H1 (cell line): ENCODE measurements at places on chromosomes 5 and 9. TPM values are rescaled to one million over a fixed set of nuclear protein-coding genes. Genes with fewer than 3 reads are reported as not detected.

DNA sequence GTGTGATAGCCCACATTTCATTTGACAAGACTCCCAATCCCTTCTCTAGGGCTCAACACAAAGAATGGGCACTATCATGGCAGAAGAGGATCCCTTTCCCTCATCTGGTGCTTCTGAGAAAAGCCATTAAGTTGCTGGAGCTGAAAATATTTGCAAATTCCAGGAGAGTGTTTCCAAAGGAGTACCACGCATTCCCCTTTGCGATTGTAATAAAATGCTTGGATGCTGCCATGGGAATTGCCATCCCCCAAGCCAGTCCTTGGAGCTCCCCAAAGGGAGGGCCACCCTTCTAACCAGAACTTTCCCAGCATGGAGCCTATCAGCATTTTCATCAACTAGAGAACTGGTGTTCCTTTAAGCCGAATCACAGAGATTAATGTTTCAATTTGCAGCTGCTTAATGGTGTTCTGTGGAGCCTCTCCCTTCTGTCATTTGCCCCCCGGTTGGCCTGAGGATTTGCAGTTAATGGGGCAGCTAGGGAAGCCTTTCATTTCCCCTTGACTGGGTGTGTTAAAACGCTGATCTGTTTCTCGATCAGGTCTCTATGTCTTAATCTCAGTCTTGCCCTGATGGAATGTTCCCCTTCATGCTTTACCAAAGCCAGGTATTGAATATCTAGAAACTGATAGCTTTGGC lies 133.0 kb downstream of the ENC1 start:
- no peaks in the 10 kb centered on the region for H3K4me1 ChIP-seq
- no peak overlapping the region for H3K27ac ChIP-seq
- H3K27me3 ChIP-seq: no peaks in the 10 kb centered on the region
- DNase-seq: no peak

DNA sequence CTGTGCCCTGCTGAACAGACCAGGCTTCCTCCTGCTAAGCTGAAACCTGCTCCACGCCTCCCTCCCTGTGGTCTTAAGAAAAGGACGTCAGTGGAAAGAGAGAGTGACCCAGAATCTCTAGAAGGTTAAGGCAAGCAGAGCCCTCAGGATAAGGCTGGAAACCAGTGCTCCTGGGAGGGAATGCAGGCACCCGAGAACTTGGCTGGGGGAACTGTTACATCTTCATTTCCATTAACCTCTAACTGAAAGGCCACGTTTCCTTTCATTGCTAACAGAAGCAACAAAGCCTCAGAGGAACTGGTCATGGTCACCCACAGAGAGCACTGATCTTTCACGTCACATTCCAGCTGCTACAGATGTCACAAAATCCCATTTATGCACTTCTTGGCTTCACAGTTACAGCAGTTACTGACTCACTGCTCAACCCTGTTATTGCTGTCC lies 26.1 kb upstream of the AKNA start:
- H3K36me3 ChIP-seq: no peaks in the 10 kb centered on the region
- H3K4me1 ChIP-seq: peaks cover 12% of the 10 kb centered on the region
- no peak for DNase-seq

GRCh38 chr5:175113947-175114346 lies 330.0 kb downstream of the DRD1 start:
- H3K4me3 ChIP-seq: no peak overlapping the region
- no peaks in the 10 kb centered on the region for H3K36me3 ChIP-seq
- H3K4me1 ChIP-seq: 0 out of 2 replicates have a peak, but pooled peaks cover 4% of the 10 kb centered on the region
- no peaks in the 10 kb centered on the region for H3K27me3 ChIP-seq
- no peak overlapping the region for H3K27ac ChIP-seq
- no peak for DNase-seq

DNA sequence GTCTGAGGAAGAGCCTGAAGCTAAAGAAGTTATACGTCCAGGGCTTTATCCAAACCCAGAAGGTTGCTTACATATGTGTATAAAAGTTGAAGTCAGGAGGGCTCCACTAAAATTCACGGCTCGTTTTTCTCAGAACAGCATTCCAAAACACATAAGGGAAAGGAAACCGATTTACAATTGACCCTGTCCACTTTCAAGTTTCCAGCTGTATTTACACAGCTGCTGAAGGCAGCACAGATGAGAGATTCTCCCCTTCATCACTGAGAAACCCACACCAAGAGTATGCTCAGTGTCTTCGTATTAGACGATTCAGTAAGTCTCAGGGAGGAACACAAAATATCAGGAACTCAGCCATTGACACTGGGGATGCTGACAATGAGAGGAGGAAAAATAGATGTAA lies 5.9 kb upstream of the NREP start:
- H3K27ac ChIP-seq: no peak overlapping the region
- H3K4me1 ChIP-seq: no peaks in the 10 kb centered on the region
- no peak overlapping the region for H3K4me3 ChIP-seq
- no peaks in the 10 kb centered on the region; the same call in 1 of the 2 replicates for H3K27me3 ChIP-seq

DNA sequence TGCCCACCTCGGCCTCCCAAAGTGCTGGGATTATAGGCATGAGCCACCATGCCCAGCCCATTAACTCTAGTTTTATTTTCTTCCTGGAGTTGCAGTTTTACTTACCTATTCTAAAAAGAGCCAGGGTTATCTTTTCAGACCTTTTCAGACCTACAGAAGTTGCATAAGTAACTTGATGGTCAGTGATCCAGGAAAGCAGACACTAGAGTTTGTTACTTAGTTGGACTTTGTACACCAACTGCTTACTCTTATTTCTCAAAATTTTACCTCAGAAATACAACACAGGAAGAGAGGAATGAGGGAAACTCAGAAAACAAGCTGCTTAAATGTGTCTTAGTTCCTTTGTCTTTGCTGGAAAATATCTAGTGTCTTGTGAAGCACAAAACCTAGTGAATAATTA lies 25.4 kb downstream of the RAD23B start:
- H3K27ac ChIP-seq: no peak overlapping the region
- no peak overlapping the region for H3K4me3 ChIP-seq
- no peak for DNase-seq
- no peaks in the 10 kb centered on the region for H3K27me3 ChIP-seq
- H3K36me3 ChIP-seq: peaks cover 7% of the 10 kb centered on the region; the same call in 1 of the 2 replicates

GRCh38 chr5:173638126-173639040 lies 21.9 kb upstream of the BOD1 start:
- H3K27ac ChIP-seq: no peak overlapping the region
- H3K4me1 ChIP-seq: no peaks in the 10 kb centered on the region
- H3K27me3 ChIP-seq: no peaks in the 10 kb centered on the region

DNA sequence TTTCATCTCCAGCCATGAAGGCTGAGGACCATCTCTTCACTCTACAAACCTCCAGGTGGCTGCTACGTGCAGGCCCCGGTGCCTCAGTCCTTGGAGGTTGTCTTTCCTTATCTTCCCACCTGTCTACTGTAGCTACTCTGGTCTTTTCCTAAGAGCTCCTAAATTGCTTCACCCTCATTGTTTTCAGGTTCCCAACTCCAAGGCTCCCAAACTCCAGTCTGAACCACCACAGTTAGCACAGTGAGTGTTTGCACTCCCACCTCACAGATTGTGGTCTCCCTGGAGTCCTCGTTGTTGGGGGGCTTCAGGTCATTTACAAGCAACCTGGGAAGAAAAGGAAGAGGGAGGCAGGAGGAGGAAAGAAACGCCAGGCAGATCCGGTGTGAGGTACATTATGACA lies 85.3 kb downstream of the NSUN2 start:
- H3K4me3 ChIP-seq: no peak overlapping the region
- no peak overlapping the region for H3K27ac ChIP-seq
- DNase-seq: no peak
- no peaks in the 10 kb centered on the region for H3K27me3 ChIP-seq
- H3K36me3 ChIP-seq: no peaks in the 10 kb centered on the region

GRCh38 chr9:95764533-95765319 lies 110.8 kb upstream of the ERCC6L2 start:
- peaks cover 5% of the 10 kb centered on the region for H3K4me1 ChIP-seq
- no peak overlapping the region for H3K27ac ChIP-seq
- H3K4me3 ChIP-seq: no peak overlapping the region
- no peaks in the 10 kb centered on the region for H3K36me3 ChIP-seq
- H3K27me3 ChIP-seq: 0 out of 2 replicates have a peak, but pooled peaks cover under 1% of the 10 kb centered on the region

GRCh38 chr9:93682155-93682968 lies 106.0 kb downstream of the PHF2 start:
- no peaks in the 10 kb centered on the region for H3K27me3 ChIP-seq
- peak; percentile 60 for DNase-seq
- no peak overlapping the region for H3K4me3 ChIP-seq

- H3K27me3 ChIP-seq: no peaks in the 10 kb centered on the region
- H3K4me1 ChIP-seq: peaks cover 3% of the 10 kb centered on the region; the same call in 1 of the 2 replicates
- H3K27ac ChIP-seq: no peak overlapping the region
- no peaks in the 10 kb centered on the region for H3K36me3 ChIP-seq
- no peak overlapping the region for H3K4me3 ChIP-seq
- DNase-seq: peak; percentile 43
Observed at GRCh38 chr5:152529440-152529839, 124.4 kb upstream of the NMUR2 start.

DNA sequence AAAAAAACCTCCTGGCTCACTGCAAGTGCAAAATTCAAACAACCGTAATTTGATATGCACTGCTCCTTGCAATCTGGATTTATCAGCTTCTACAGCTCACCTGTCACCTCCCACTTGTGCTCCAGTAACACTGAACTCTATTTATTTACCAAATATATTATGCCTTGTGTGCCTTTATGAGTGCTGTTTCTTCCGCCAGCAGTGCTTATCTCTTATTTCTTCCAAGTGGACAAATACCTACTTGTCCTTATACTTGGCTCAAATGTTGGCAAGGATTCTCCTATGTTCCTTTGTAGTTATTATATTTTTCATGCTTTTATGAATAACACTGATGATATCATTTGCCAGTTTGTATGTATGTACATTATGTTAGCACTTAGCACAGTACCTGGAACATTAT lies 145.7 kb upstream of the ARRDC3 start:
- H3K27ac ChIP-seq: no peak overlapping the region
- H3K4me3 ChIP-seq: no peak overlapping the region
- DNase-seq: no peak

DNA sequence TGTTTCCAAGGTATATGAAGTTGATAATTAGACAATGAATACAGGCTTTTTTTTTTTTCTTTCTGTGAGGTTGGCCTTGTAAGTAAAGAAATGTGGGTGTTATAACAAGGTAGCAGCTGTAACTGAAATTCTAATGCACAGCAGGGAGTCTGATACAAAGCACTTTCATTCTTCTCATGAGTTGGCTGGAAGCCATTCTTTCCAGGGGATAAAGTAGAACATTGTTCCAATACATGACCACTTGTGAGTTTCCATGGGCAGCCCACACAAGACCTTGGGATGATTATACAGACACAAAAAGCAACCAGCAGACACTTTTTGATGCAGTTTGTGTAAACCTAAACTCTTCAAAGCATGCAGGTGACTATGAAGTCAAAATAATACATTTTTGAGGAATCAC lies 1785.9 kb upstream of the WWC1 start:
- DNase-seq: no peak
- no peak overlapping the region for H3K4me3 ChIP-seq
- no peaks in the 10 kb centered on the region for H3K4me1 ChIP-seq
- H3K36me3 ChIP-seq: no peaks in the 10 kb centered on the region

DNA sequence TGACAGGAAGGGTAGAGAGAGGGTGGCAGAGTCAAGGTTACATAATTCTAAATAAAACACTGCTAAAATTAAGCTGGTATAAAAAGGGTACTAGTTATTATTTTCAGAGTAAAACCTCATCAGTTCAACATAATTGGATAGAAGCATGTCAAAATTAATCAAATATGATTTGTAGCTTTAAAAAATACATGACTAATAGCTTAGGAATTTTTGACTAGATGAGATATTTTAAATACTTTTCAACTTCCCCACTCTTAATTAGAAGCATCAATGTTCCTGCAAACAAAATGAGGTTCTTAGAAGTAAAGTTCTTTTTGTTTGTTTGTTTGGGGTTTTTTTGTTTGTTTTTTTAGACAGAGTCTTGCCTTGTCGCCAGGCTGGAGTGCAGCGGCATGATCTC lies 29.1 kb downstream of the HTR4 start:
- H3K27me3 ChIP-seq: no peaks in the 10 kb centered on the region
- H3K4me1 ChIP-seq: no peaks in the 10 kb centered on the region
- no peak for DNase-seq
- H3K36me3 ChIP-seq: no peaks in the 10 kb centered on the region
- no peak overlapping the region for H3K27ac ChIP-seq

GRCh38 chr5:82265047-82265446 lies 13.1 kb downstream of the RPS23 start:
- H3K36me3 ChIP-seq: no peaks in the 10 kb centered on the region; the same call in 1 of the 2 replicates
- DNase-seq: no peak
- H3K4me3 ChIP-seq: no peak overlapping the region

GRCh38 chr5:88226881-88227450 lies 41.7 kb downstream of the TMEM161B start:
- no peak for DNase-seq
- no peaks in the 10 kb centered on the region; the same call in 1 of the 2 replicates for H3K4me1 ChIP-seq
- no peaks in the 10 kb centered on the region for H3K36me3 ChIP-seq
- no peaks in the 10 kb centered on the region for H3K27me3 ChIP-seq

ZNF354C gene
- 2.3 and 2.6 TPM in 2 replicates for total RNA-seq

SOHLH1 gene
- not detected in 2 replicates for total RNA-seq

LCN2 gene
- 1.1 and 1.4 TPM in 2 replicates for total RNA-seq

PCDHGA6 gene
- total RNA-seq: 1.3 and 1.4 TPM in 2 replicates

ZFAND5 gene
- total RNA-seq: 209 and 225 TPM in 2 replicates

PCDHB13 gene
- 1.1 and 1.4 TPM in 2 replicates for total RNA-seq

KCNV2 gene
- total RNA-seq: not detected in 2 replicates
